RCC 7860 (cell line): ENCODE measurements at places on chromosomes 4 and X.

DNA sequence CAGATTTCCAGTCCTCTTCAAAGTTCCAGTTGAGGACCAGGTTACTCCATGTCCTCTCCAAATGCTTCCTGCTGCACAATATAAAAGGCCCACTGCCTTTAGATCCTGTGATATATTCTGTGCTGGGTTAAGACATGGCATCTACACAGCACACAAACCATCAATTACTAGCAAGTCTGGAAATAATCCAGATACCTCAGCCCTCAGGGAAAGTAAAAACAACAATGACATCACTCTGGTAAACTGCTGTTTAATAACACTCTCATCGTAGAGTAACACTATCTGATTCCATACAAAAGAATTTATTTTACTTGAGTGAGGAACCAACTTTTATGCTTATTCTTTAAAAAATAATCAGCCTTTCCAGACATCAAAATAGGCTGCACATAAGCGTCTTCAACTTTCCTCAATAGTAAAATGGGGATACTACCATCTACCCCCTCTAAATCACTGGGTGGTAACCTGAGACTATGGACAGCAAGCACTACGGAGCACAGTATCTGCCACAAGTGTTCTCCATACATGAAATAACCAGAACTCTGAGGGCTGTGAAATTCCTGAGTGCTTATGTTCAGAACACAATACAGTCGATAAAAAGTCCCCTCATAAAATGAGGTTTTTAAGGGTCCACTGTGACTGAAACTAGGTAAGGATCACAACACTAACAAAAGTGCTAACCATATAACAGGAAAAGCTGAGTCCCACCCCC is 53.4 kb downstream of the ABCG2 start:
- peak; percentile 41 for DNase-seq

- DNase-seq: no peak
These were observed 80.9 kb downstream of the CNGA2 start for GRCh38 chrX:151815398-151815797.

GRCh38 chrX:10974920-10975319 is 136.2 kb upstream of the HCCS start:
- DNase-seq: no peak

- no peak for DNase-seq
These were observed 35.8 kb downstream of the MBNL3 start for GRCh38 chrX:132452911-132453550.

DNA sequence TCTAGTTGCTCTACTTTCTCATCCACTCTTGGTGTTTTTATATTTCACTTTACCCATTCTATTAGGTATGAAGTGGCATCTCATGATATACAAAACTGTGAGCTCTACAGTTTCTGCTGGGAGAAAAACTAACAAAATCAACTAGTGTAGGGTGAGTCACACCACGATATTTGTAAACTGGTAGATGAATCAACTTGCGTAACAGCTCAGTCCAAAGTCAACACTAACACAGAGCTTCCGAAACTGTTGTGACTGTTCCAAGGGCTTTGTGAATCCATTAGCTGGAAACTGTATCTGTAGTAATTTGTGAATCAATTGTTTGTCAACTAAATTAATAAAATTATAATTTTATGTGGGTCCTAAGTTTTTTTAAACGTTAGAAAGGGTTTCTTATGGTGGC is 119.8 kb upstream of the TSPAN5 start:
- no peak for DNase-seq

GRCh38 chr4:113607998-113608397 is 153.5 kb downstream of the CAMK2D start:
- DNase-seq: no peak

GRCh38 chr4:154722262-154722661 is 21.5 kb upstream of the LRAT start:
- DNase-seq: no peak
